ENCODE measurements at places on chromosomes 5 and 9. TPM values are rescaled to one million over a fixed set of nuclear protein-coding genes. Genes with fewer than 3 reads are reported as not detected.

Gene PRRC2B
- polyA plus RNA-seq = 10.3 TPM

Gene MYOZ3
- 0.03 TPM for polyA plus RNA-seq

Gene PCDH1
- polyA plus RNA-seq = 20.1 TPM

Gene SNCB
- polyA plus RNA-seq = not detected

Gene REEP2
- 0.12 TPM for polyA plus RNA-seq

Gene IL3
- not detected for polyA plus RNA-seq

Gene MOCS2
- 58.5 TPM for polyA plus RNA-seq

Gene STING1
- polyA plus RNA-seq = 6.3 TPM

Gene CCIN
- not detected for polyA plus RNA-seq

Gene CHSY3
- polyA plus RNA-seq = 0.40 TPM

Gene PRELID2
- 1.1 TPM for polyA plus RNA-seq

Gene FANCG
- 1.7 TPM for polyA plus RNA-seq

Gene C9
- polyA plus RNA-seq = 839 TPM

Gene PCDHB12
- polyA plus RNA-seq = 0.12 TPM

Gene SPINK5
- polyA plus RNA-seq = 0.10 TPM

Gene GRIA1
- polyA plus RNA-seq = not detected

Gene ZNF354C
- polyA plus RNA-seq = 0.51 TPM

Gene PTTG1
- 5.5 TPM for polyA plus RNA-seq

Gene ASPN
- 6.6 TPM for polyA plus RNA-seq

Gene LHX6
- 0.26 TPM for polyA plus RNA-seq

Gene PLAC8L1
- not detected for polyA plus RNA-seq

Gene GDF9
- polyA plus RNA-seq = 0.10 TPM

Gene AQP7
- 22.3 TPM for polyA plus RNA-seq

Gene ECSCR
- 3.2 TPM for polyA plus RNA-seq

Gene ADRA1B
- 6.0 TPM for polyA plus RNA-seq

Gene SPATA31A3
- polyA plus RNA-seq = not detected

Gene TNC
- 1.9 TPM for polyA plus RNA-seq

Gene TMEM167A
- polyA plus RNA-seq = 27.0 TPM

Gene GDA
- 15.0 TPM for polyA plus RNA-seq

Gene EPB41L4B
- polyA plus RNA-seq = 16.4 TPM

Gene SLC27A4
- 10.8 TPM for polyA plus RNA-seq

Gene PCDHB7
- 0.21 TPM for polyA plus RNA-seq

Gene OR1B1
- polyA plus RNA-seq = not detected

Gene TAF1L
- polyA plus RNA-seq = not detected

Gene PHF24
- polyA plus RNA-seq = 0.01 TPM

Gene IRX4
- not detected for polyA plus RNA-seq

Gene PCDHGB5
- 0.76 TPM for polyA plus RNA-seq

Gene MORN5
- not detected for polyA plus RNA-seq

Measured in liver (tissue), 10 donors.